Cortex of kidney (tissue), 1 donor: ENCODE measurements at places on chromosomes 4 and X.

DNA sequence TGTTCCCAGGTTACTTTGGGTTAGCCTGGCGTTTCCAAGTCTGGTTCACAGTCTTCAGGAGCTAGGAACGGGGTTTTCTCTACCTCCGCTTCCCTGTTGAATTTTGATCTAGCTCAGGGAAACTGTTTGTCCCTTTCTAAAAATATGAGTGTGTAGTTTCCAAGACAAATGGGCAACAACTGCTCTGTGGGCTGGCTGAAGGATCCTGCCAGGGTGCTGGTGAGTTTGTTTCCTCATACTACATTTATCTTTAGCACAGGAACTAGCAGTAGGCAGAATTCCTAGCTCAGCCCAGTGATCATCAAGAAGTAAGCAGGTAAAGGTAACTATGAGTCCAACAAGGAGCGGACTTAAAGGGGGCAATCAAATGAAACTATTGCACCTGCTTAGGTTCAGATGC, 13.3 kb upstream of the FAM47E start:
- no peak for DNase-seq

DNA sequence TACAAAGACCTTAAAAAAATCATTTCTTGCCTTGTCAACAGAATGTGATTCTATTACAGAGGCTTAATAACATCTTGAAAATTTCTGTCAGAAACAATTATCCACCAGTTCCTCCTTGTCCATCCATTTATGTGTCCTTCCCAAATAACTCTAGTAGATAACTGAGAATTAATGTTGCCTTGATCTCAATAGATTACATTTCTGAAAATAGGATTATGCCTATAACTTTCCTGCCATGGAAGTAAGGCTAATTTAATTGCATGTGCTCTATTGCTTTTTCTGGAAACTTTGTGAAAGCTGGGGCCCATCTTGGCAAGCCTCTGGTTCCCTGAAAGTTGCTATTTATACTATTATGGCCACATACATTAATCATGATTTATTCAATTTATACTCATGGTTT, 76.2 kb upstream of the UNC5C start:
- no peak for DNase-seq

- no peak for DNase-seq
Measured at GRCh38 chrX:144840616-144841015, 406.7 kb upstream of the SPANXN1 start.

- no peak for DNase-seq
Measured at GRCh38 chr4:147971116-147971515, 239.2 kb downstream of the ARHGAP10 start.

- DNase-seq = no peak
Measured at GRCh38 chr4:64477127-64477526, 67.9 kb upstream of the TECRL start.

- DNase-seq = no peak
Measured at GRCh38 chrX:47530049-47530448, 31.0 kb upstream of the ARAF start.

GRCh38 chrX:96436105-96436504, 248.5 kb upstream of the DIAPH2 start:
- no peak for DNase-seq

- no peak for DNase-seq
Measured at GRCh38 chr4:78945651-78946179, 6.5 kb upstream of the PAQR3 start.

DNA sequence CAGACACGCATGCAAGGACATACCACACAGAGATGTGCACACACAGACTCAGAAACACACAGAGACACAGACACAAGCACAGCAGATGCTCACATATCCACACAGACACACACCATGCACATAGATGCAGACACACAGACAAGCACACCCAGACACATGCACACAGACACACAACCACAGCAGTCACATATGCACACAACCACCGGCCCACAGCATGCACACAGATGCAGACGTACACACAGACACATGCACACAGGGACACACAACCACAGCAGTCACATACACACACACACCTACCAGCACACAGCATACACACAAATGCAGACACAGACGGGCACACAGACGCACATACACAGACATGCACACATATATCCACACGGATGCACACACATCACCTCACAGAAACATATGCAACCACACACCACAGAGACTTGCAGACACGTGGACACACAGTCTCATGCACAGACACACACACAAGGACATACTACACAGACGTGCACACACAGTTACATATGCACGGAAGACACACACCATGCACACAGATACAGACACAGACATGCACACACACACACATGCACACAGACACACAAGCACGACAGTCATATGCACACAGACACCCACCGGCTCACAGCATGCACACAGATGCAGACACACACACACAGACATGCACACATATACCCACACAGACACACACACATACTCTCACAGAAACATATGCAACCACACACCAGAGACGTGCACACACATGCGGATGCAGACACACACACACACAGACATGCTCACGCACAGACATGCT, 25.2 kb upstream of the SLC25A6 start:
- no peak for DNase-seq

DNA sequence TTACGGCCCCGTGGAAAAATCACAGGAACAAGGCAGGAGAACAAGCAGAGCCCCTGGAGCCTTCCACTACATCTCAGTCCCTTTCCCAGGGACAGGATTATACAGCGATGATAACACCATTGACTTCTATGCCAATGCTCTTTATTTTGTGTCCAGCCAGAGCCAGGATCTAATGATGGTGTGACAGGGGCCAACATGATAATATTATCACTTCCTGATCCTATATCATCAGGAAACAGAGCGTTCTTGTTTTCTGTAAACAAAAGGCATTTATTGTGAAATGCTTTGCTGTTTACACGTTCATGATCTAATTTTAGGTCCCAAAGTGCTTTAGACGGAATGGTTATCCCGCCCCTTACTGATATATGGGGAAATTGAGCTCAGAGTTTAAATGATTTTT, 12.8 kb downstream of the TMPRSS11E start:
- no peak for DNase-seq

- no peak for DNase-seq
Measured at GRCh38 chrX:57282568-57282967, 3.9 kb upstream of the FAAH2 start.

GRCh38 chr4:8207314-8207713, 8.2 kb downstream of the SH3TC1 start:
- DNase-seq = no peak

DNA sequence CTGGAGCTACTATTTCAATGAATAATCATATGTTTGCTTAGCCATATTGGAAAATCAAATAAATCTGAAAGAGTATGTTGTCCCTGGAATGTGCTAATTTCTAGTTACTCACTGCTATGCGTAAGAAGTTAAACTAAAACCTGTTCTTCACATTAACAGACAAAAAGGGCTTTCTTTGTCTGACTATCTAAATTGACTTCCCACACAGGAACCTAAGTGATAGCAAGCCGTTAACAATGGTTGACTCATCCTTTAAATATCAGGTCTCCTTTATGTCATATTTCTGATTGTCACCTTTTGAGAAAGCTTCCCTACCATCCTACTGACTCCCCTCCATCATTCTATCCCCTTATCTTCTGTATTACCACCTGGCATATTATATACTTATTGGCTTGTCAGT, 81.4 kb downstream of the AMELX start:
- DNase-seq = no peak

DNA sequence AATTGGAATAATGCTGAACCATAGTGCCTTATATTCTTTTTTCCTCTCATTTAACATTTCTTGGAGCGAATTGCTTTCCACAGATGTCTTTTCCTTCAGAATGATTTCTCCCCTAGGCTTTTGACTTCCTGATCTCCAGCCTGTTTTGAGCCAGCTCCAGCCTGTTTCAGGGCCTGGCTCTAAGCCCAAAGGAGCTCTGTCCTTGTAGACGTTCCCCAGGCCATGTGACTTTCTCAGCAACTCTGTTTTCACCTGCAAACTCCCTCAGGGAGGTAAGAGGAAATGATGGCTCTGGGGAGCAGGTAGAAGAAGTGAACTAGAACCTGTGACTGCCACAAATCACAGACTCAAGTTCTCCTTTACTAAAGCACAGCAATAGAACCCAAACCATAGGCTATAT, 89.1 kb downstream of the AKAP4 start:
- DNase-seq = no peak

DNA sequence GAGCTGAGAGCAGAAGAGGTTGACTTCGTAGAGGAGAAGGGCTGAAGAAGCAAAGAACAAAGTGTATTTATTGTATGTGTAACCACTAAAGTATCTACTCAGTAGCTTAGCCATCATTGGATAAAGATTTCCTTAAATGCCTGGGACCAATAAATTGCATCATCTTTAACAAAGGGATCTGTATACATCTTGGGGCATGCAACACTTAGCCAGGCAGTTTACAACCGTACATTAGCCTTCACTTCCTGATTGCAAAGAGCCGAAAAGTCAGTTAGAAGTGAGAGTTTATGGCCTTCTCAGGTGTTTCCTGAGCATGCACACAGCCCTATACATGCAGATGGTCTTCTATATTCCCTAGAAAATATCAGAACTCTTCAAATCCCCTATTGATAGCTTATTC, 68.0 kb upstream of the MAGED1 start:
- DNase-seq = no peak

- DNase-seq = no peak
Measured at GRCh38 chrX:105475801-105476200, 255.3 kb upstream of the TEX13A start.

- DNase-seq = no peak
Measured at GRCh38 chrX:110251961-110252360, 65.9 kb downstream of the AMMECR1 start.

GRCh38 chr4:77800483-77801259, 18.5 kb downstream of the CNOT6L start:
- no peak for DNase-seq

DNA sequence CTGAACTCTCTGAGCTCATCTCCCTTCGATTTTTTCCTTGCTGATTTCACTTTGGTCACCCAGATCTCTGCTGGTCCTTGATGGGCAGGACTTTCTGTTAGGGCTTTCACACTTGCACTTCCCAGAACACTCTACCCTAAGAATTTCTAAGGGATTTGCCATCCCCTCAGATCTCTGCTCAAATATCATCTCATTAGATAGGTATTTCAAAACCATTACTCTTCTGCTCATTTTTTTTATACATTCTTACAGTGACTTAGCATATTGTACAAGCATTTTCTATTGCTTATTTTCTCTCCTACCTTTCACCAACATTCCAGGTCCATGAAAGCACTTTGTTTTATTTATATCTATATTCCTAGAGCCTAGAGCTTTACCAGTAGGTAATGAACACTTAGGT, 913.3 kb downstream of the PDHA2 start:
- DNase-seq = no peak

DNA sequence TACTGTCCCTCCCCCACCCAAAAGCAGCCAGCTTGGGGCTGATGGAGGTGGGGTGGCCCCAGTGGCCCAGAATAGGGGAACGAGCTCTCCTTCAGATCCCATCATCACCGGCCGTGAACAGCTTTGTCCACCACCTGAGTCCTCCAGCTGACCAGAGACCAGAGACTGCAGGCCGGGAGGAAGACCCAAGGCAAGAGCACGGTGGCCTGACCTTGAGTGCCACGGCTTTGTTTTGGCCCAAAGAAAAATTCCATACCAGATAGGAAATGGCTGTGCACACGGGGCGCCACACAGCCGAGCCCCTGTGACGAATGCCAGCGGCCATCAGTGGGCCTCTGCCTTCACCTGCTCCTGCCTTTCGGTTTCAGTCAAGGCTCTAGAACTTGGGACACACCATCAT, 5.2 kb downstream of the HMX1 start:
- DNase-seq = no peak

DNA sequence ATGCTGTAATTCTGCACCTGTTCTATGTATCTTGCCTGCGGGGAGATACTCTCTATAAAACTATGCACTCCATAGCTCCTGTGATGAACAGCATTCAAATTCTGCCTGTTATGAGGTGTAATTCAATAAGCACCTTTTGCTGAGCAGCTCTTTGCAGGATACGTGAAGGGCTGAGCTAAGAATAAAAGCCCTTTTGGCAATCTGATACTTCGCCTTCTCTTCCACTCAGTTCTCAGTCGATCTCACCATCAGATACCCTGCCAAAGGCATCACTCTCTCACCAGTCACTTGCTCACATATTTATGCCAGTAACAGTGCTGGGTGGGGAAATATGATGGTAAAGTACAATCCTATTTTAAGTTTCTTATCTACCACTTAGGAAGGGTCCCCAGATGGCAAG, 67.2 kb downstream of the RPS3A start:
- no peak for DNase-seq

GRCh38 chr4:66736606-66737005, 808.7 kb downstream of the CENPC start:
- DNase-seq = no peak

- no peak for DNase-seq
Measured at GRCh38 chr4:41573502-41574001, 35.6 kb downstream of the LIMCH1 start.

DNA sequence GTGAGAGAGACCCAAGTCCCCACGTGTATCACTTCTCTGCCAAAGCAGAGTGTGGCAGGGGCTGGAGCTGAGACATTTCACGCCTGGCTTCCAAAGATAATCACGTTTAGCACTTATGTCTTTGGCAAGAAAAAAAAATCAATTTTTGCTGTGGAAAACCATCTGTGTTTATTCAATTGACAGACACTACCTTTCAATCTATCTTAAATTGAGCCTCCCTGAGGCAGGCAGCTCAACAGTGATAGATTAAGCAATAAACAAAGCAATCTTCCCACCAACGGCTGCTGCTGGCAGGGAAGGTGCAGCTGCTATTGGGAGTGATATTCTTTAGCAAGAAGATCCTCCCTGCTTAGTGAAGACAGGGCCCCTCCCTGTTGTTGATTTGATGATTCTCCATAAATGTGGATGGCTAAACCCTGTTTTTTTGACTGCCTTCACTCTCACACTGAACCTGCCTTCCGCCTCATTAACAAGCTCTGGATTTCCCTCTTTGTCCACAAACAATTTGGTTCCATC, 11.6 kb upstream of the MAGEB17 start:
- no peak for DNase-seq

- DNase-seq = no peak
Measured at GRCh38 chrX:20237864-20238263, 28.8 kb downstream of the RPS6KA3 start.

- DNase-seq = no peak
Measured at GRCh38 chr4:56326363-56326762, 60.9 kb downstream of the AASDH start.

- DNase-seq = no peak
Measured at GRCh38 chr4:183541752-183542040, 36.8 kb downstream of the ING2 start.
